Cardiac muscle cell (in vitro differentiated cells and primary cell): ENCODE measurements at places on chromosomes 12 and 14.

- no peak overlapping the region for H3K27ac ChIP-seq
- H3K4me3 ChIP-seq = peak overlapping the region; percentile 38
- H3K27me3 ChIP-seq = peaks cover 100% of the 10 kb centered on the region
- DNase-seq = no peak
- H3K4me1 ChIP-seq = peaks cover 19% of the 10 kb centered on the region
- H3K36me3 ChIP-seq = no peaks in the 10 kb centered on the region
These were observed 2.1 kb upstream of the DNAJC22 start for GRCh38 chr12:49344486-49345050.

GRCh38 chr12:57813111-57813970 is 5.2 kb downstream of the AVIL start:
- no peak overlapping the region for H3K4me3 ChIP-seq
- peaks cover 3% of the 10 kb centered on the region for H3K36me3 ChIP-seq
- DNase-seq = no peak
- no peaks in the 10 kb centered on the region for H3K4me1 ChIP-seq

DNA sequence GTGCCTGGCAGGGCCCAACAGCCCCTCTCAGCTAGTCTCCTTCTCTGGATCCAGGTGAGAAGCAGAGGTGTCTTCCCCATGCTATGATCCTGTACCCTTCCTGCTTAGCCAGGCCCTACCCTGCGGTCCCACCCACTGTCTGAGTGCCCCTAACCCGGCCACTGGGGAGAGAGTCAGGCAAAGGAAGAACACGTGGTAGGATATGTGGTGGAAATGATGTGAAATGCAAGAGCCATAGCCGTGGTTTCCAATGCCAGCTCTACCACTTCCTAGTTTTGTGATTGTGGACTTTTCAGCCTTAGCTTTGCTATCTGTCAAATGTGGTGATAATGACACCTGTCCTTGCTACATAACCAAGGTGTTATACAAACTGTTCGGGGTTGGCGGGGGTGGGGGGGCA is 15.8 kb downstream of the KRT2 start:
- DNase-seq = no peak
- H3K27ac ChIP-seq = no peak overlapping the region
- no peak overlapping the region for H3K4me3 ChIP-seq
- peaks cover 13% of the 10 kb centered on the region for H3K27me3 ChIP-seq
- no peaks in the 10 kb centered on the region for H3K36me3 ChIP-seq
- H3K4me1 ChIP-seq = peaks cover 7% of the 10 kb centered on the region

- no peak overlapping the region for H3K4me3 ChIP-seq
- no peak for DNase-seq
- no peak overlapping the region for H3K27ac ChIP-seq
- H3K36me3 ChIP-seq = no peaks in the 10 kb centered on the region
These were observed 37.3 kb upstream of the CSRP2 start for GRCh38 chr12:76916170-76916540.
